ENCODE measurements at places on chromosomes 5 and 9. TPM values are rescaled to one million over a fixed set of nuclear protein-coding genes. Genes with fewer than 3 reads are reported as not detected.

Gene ANKRD18B
- total RNA-seq: 0.88 TPM

Gene DEPDC1B
- not detected for total RNA-seq

Gene SLC6A19
- not detected for total RNA-seq

Gene PTGES
- not detected for total RNA-seq

Gene SOX30
- 0.44 TPM for total RNA-seq

Gene ANKS6
- 14.6 TPM for total RNA-seq

Gene LRRC19
- not detected for total RNA-seq

Gene TGFBI
- total RNA-seq: 11.7 TPM

Gene PRR7
- 7.6 TPM for total RNA-seq

Gene RNF180
- total RNA-seq: not detected

Measured in naive thymus-derived CD8-positive, alpha-beta T cell (primary cell).